Fibroblast of skin of left biceps (primary cell): ENCODE measurements at places on chromosomes 5 and 9.

- DNase-seq: no peak
Measured at GRCh38 chr9:110208031-110208430, at the start of gene C9orf152. Gene C9orf152, minus strand, starts transcription at chr9:110208159. Its CDS starts 580 bp downstream, at chr9:110207579.

DNA sequence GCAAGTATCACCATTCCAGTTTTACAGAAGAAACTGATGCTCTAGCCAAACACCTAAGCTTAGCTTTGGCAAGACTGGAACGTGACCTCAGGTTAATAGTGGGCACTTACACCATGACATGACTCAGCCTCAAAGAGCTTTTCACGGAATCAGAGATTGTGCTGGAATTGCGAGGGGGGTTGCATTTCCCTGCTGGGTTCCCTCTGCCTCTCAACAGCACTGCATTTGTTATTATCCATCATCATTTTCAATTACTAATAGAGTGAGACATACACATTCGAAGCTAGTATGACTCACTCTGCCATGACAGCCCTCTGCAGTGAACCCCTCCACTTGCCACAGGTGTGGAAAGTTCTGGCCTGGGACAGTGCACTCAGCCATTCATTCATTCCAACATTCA lies 8.0 kb downstream of the SPOCK1 start:
- no peak for DNase-seq

DNA sequence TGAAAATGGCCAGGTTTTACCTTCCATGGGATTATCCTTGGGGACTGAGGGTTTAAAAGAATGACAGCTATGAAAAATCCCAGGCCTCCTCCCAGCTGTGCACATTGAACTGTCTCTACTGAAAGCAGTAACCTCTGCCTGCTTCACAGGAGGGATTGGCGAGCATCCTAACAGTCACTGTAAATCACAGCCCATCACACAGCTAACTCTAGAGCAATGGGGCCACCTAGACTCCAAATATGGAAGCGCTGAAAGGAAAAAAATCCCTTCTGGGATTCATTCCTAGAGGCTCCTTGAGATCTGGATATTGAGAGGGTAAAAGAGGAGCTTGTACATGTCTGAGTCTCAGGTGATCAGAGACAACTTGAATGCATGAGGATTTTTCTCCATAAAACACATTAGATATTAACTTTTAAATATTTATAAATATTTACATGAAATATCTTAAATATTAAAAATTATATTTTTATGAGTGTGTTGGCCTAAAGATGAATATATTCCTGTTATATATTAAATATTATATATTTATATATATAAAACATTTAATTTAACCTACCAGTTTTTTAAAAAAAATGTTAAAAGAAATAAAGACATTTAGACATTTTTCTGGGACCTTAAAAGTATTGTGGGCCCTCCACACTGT lies 133.8 kb upstream of the SLC24A2 start:
- peak; percentile 32 for DNase-seq

DNA sequence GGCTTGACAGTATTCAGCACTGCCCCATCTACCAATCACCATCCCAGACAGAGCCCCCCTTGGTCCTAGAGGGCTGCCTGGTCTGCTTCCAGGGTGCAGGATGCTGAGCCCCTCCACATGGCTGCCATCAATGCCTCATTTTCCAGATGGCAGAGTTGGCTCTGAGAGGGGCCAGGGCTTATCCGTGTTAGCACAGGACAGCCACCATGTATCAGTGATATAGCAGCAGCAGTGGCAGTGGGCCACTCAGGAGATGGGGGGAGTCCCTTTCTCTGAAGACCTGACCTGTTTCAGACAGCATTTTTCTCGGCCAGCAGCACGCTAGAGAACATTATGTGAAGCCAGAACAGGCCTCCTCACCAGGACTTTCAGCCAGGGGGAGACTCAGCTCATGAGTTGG lies 1.6 kb upstream of the SMIM32 start:
- DNase-seq: no peak

GRCh38 chr5:164753434-164753833 lies 1248.0 kb downstream of the MAT2B start:
- no peak for DNase-seq

GRCh38 chr5:56126487-56127179 lies 106.5 kb downstream of the ANKRD55 start:
- no peak for DNase-seq

DNA sequence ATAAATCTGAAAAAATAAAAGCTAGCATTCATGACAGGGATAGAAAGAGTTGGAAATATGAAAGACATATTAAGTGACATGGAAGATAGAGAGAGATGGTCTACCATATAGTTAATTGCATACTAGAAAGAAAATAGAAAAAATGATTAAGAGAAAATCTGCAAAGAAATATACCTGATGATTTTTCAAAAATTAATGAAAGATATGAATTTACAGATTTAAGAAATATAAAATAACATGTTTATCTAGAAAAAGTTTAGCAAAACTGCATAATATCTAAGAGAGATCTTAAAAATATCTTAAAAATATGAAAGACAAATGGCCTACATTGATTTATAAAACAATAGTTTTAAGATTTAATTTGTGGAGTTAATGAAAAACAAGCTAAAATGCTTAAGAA lies 219.1 kb upstream of the RPS23 start:
- DNase-seq: no peak

DNA sequence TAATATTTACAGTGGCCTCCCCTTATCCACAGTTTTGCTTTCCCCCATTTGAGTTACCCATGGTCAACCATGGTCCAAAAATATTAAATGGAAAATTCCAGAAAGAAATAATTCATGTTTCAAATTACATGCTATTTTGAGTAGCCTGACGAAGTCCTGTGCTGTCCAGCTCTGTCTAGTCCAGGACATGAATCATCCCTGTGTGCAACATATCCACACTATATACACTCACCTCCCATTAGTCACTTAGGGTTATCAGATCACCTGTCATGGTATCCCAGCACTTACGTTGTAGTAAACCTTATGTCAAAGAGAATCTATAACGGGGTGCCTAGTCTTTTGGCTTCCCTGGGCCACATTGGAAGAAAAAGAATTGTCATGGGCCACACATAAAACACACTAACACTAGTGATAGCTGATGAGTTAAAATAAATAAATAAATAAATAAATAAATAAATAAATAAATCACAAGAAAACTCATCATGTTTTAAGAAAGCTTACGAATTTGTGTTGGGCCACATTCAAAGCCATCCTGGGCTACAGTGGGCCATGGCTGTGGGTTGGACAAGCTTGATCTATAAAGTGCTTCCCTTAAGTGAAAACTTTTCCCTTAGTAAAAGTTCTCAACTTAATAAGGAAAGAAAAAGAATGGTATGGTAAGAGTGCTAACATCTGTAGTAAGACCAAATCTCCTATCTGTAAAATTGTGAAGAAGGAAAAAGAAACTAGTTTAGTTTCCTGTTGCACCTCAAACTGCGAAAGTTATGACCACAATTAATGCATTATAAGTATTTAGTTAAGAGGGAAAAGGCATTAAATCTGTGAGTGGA lies 15.9 kb upstream of the OMD start:
- no peak for DNase-seq

GRCh38 chr5:34627794-34628193 lies 28.3 kb upstream of the RAI14 start:
- peak; percentile 77 for DNase-seq

DNA sequence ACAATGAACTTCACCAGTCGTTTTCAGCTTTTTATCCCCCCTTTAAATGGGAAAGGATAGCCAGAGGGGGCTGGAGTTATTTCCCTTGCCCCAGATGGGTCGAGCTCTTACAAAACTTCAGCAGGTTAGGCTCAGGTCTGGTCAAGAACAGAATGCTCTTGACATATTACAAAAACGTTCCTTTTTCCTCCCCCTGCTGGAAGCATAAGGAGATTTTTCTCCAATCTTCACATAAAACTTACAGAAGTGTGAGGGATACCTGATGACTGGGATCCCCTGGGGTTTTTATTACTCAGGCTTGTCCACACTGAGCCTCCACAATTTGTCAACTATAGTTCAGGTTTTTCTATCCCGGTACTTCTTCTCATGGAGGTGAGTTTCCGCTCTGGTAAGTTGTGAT lies 60.8 kb downstream of the CSF2 start:
- no peak for DNase-seq

DNA sequence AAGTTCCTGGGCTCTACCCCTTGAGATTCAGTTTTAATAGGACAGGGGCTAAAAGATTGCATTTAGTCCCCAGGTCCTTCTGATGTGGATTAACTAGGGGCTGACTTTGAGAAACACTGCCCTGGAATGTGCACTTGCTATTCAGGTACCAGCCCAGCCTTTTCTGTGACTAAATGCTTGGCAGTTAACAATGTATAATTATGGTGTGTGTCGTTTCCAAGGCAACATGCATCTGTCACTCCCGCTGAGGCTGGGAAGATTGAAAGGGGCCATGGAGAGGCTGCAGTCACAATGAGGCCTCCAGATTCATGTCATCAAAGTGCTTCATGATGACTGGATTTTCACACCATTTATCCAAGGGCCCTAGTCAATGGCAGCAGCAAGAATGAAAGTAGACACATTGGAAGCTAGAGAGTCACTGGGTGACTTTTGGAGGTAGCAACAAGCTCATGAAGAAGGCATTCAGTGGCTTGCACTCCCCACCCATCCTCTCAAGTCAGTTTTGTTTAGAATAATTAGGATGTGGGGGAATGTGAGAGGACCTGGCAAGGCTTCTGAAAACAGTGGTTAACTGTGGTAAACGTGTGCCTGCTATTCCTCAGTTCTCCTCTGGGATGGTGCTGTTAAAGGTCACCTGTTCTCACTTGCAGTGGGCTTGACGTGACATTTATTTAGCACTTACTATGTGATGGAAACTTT lies 28.3 kb downstream of the RAI14 start:
- no peak for DNase-seq

- DNase-seq: no peak
Measured at GRCh38 chr5:66981266-66982055, 215.1 kb downstream of the CD180 start.

GRCh38 chr5:114192108-114192507 lies 169.8 kb upstream of the KCNN2 start:
- DNase-seq: no peak

- DNase-seq: no peak
Measured at GRCh38 chr5:90402521-90403255, 6.9 kb downstream of the CETN3 start.

DNA sequence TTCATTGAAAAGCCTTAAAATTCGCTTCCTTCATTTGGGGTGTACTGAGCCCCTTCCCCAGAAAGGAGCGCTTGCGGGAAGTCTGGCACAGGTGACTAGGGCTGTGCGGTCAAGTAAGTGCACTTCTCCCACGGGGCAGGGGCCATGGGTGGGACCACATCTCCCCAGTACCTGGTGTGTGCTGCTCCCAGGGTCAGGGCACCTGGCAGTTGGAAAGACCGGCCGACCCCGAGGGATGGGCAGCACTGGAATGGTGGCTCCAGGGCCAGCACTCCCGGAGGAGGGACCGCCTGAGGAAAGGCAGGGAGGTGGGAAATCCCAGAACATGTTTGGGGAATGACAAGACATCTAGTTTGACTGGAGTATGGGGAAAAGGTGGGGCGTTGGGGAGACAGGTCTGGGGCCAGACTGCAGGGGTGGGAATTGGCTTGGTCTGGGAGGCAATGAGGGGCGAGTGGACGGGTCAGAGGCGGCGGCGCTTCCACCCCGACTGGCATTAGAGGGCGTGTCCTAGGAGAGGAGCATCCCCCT lies 727 bp upstream of the GLIPR2 start:
- DNase-seq: no peak

- no peak for DNase-seq
Measured at GRCh38 chr5:142056816-142057696, 44.2 kb upstream of the GNPDA1 start.

- DNase-seq: no peak
Measured at GRCh38 chr9:111096051-111096450, 57.8 kb upstream of the LPAR1 start.

- DNase-seq: no peak
Measured at GRCh38 chr5:96745844-96746531, 61.8 kb downstream of the ERAP1 start.

GRCh38 chr5:172786736-172787462 lies 15.9 kb upstream of the DUSP1 start:
- no peak for DNase-seq

- DNase-seq: no peak
Measured at GRCh38 chr5:161030229-161030628, 178.2 kb upstream of the ATP10B start.

- DNase-seq: no peak
Measured at GRCh38 chr9:88179062-88179521, 40.8 kb upstream of the SPATA31C2 start.

GRCh38 chr5:32814141-32814540 lies 103.0 kb downstream of the NPR3 start:
- DNase-seq: no peak

- peak; percentile 50 for DNase-seq
Measured at GRCh38 chr5:72151169-72151568, 43.9 kb downstream of the MAP1B start.
